ENCODE measurements at places on chromosomes 7 and 10.

DNA sequence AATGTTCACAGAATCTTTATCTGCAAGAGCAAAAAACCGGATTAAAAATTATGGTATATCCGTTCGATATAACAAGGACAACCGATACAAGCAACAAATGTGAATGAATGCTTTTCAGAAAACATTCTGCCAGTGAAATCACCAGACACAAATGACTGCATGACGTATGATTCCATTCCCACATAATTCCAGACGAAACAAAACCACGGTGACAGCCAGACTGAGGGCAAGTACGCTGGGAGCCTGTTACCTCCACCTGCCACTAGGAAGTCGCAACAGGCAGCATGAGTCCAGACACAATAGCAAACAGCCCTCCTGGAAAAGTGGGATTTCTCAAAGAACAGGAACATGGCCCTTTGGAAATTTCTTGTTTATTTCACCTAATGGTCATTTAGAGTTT, 41.7 kb downstream of the MAD1L1 start:
- no peak for DNase-seq

- DNase-seq = peak; percentile 35
Measured at GRCh38 chr7:46089281-46089680, 168.2 kb upstream of the IGFBP3 start.

GRCh38 chr10:132413226-132414205, 16.5 kb downstream of the PWWP2B start:
- no peak for DNase-seq

DNA sequence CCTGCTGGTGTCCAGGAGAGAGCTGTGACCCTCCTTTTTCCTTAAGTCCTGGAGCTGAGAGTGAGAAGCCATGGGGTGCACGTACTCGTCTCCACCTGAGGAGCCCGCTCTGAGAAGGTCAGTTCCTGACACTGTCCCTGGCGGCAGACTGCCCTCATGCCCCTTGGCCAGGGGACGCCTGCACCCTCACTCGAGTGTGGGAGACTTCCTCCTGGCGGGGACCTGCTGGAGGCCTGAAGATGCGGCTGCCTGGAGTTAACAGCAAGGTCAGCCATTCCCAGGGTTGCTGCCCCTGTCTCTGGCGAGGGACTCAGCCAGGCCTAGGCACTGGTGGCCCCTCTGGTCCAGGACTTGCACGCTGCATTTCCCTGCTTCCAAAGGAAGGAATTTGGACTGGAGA, 26.4 kb downstream of the TMEM120A start:
- no peak for DNase-seq

- peak; percentile 69 for DNase-seq
Measured at GRCh38 chr10:21927631-21928353, 75.7 kb downstream of the DNAJC1 start.

GRCh38 chr10:3398825-3399646, 226.5 kb upstream of the PITRM1 start:
- peak; percentile 73 for DNase-seq

DNA sequence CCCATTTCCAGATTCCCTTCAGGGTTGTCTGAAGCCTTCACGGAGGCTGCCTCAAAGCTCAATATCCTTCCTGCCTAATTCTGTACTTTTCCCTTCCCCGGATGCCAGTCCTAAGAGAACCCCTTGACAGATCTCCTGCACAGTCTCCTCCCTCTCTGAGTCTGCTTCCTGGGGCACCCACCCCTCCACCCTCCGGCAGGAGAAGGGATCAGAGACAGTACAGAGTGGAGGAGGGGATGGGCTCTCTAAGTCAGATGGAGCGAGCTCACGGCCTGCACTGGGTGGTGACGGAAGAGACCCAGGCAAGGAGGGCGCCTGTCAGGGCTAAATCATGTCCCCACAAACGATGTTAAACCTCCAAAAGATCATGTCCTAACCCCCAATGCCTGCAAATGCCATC, 48.0 kb upstream of the CARD11 start:
- DNase-seq = no peak

- no peak for DNase-seq
Measured at GRCh38 chr10:114071178-114071577, 27.5 kb downstream of the ADRB1 start.

DNA sequence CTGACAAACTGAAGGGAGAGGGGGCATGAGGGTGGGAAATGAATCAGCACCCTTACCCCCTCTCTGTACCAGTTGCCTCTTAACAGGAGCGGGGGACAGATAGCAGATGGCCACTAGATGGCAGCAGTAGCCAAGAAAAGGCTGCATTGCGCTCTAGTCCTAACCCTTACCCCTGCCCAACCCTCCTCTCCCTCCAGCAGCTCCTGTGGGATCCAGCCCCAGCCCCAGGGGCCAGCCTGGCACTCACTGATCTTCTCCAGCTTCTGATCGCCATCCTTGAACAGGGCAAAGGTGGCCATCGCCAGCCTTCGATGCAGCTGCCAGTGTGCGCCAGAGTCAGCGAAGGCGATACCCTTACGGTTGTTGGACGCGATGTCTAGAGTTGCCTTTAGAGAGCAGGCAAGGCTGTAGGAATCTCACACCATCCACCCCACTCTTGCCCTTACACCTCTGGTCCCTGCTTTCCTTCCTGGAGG, 2.2 kb downstream of the CYP17A1 start:
- DNase-seq = peak; percentile 81

GRCh38 chr7:149103424-149103823, 12.9 kb upstream of the ZNF786 start:
- no peak for DNase-seq

GRCh38 chr7:142298009-142298408, 40.2 kb upstream of the PRSS58 start:
- no peak for DNase-seq

DNA sequence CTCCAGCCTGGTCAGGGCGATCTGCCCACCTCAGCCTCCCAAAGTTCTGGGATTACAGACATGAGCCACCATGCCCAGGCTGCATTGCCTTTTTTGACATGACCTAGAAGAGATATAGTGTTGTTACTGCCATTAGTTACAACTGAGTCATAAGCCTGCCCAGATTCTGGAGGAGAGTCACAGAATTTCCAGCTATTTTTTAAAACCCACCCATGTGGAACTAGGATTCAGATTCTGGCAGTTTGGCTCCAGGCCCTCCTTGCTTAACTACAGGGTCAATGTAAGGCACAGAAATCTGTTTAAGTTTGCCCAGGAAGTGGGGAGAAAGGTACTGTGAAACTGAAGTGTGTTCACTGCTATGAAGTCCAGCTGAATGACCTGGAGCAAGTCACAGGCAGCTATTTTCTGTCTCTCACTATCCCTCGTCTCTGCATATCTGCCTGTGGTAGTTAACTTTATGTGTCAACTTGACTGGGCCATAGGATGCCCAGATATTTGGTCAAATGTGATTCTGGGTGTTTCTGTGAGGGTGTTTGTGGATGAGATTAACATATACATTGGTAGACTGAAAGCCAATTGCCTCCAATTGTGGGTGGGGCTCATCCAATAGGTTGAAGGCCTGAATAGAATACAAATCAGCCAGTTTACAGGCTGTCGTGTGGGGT, 8.4 kb upstream of the MARVELD1 start:
- DNase-seq = peak; percentile 22

DNA sequence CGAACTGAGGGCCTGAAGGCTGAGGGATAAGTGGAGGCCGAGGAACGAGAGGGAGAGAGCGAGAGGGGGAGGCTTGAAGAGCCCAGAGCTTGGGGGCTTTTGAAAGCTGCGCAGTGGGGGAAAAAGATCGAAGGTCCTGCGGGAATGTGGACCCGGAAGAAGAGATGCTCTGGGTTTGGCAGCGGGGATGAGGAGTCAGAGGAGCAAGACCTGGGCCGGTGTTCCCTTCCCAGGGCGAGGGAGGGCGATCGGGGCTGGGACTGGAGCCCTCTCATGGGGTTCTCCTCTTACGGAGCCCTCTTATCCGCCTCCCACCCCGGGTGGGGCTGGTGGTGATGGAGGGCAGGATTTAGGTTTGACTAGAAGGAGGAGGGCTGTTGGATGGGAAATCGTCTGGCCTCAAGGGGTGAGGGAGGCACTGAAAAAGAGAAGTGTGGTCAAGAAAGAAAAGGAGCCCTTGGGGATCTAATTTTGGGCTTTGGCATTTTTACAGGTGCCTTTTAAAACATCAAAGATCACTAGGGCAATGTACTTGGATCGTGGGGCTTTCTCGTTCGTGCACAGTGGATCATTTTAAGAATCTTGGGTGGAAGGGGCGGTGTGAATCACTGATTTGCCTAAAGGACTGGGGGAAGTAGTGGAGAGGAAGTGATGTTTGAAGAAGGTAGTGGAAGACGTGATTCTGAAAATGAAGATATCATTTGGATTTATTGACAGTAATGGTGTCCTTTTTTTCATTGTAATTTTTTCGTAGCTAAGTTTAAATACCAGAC, 637 bp downstream of the SAMD8 start:
- peak; percentile 66 for DNase-seq

DNA sequence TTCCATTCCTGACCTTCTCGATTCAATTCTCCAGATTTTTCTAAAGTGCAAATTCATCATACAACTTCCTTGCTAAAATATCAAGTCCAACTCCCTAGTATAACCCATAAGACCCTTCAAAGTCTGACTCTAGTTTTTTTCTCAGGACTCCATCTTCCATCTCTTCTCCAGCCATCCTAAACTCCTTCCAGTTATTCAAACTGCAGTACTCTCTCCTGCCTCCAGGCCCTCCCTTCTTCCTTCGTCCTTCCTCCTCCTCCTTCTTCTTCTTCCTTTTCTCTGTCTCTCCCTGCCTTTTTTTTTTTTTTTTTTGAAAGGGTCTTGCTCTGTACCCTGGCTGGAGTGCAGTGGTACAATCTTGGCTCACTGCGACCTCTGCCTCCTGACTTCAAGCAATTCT, 111.9 kb downstream of the RELN start:
- DNase-seq = no peak

- no peak for DNase-seq
Measured at GRCh38 chr10:124498056-124498455, 36.4 kb downstream of the LHPP start.

DNA sequence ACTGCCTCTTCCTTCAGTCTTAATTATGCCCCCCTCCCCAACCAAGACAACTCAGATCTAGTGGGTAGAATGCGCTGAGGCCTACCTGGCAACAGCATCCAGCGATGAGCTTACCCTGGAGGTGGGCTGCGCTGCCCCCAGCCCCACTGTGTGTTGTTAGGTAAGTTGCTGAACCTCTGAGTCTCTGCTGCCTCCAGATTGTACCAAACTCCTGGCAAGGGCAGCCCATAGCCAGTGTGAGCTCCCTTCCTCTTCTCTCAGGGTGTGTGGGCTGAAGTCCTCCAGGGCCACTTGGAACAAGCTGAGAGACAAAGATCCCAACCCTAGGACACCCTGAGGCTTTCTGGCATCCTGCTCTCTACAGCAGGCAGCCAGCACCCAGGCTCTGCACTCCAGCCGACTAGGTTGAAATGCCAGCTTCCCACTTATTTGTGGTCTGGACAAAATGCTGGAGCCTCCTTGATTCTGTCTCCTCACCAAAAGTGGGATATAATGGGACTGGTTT, 135.3 kb downstream of the ARHGAP22 start:
- peak; percentile 32 for DNase-seq

DNA sequence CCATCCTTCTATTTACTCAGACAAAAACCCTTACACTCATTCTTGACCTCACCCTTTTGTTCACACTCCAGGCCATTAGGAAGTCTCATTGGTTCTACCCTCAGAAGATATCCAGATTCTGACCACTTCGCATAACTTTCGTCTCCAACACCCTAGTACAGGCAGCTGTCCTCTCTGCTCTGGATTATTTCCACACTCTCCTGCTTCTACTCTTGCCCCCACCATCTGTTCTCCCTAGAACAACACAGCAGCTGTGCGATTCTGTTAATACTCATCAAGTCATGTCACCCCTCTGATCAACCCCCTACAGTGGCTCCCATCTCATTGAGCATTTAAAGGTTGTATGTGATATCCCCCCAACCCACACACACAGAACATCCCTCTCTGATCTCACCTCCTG, 15.5 kb upstream of the TRIL start:
- DNase-seq = no peak

DNA sequence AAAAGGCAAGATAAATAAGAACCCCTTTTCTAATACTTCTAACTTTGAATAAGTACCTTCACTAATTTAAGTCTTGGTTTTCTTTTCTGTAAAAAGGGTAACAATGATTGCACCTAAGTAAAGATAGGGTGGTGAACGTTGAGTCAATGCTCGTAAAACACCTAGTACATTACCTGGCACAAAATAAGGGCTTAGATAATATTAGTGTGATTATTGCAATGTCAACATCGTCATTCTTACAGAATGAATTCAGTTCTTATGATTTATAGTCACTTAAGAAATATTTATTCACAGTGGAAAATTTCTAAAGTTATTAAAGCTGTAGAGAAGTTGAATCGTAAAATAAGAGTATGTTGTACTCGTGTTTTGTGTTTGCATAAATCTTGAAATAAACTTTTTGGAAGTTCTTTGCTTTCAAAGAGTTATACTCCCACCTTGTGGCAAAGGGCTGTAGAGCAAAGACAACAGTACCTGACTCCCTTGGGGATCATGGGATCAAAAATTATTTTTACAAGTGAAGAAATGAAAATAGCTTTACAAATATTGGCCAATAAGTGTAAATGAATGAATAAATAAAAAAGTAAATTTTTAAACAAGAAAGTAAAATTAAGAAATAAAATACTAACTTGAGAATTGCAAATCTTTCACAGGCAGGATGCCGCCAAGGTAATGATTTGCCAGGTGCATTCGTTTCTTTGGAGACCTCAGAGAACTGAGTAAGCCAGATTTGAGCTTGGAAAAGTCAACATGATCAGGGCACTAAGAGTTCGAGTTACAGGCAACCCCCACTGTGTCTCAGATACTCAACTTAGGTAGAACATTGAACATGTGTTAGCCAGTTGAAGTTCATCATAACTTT, 285.8 kb upstream of the CACNA2D1 start:
- peak; percentile 33 for DNase-seq

- no peak for DNase-seq
Measured at GRCh38 chr10:102001435-102002068, 54.4 kb downstream of the ARMH3 start.

DNA sequence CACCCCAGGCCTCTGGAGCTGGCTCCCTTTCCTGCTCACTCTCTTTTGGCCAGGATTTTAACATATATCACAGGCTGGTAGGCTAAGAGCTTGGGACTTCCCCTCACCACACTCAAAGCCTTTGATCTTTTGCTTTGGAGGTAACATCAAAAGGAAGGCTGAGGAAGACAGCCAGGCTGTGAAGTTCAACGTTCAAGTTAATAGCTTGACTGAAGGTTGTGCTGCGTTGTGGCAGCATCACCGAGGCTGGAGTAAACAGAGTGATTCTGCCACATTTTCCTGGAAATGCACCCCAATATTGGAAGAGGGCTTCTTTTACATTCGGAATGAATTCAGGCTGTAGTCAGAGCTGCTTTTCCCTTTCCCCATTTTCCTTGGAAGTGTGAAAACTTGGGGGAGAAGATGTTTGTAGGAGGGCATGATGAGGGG, 57.3 kb downstream of the TCF7L2 start:
- DNase-seq = no peak

- no peak for DNase-seq
Measured at GRCh38 chr7:103867874-103868273, 121.6 kb downstream of the RELN start.

- peak; percentile 22 for DNase-seq
Measured at GRCh38 chr7:34762764-34763163, 104.7 kb downstream of the NPSR1 start.

DNA sequence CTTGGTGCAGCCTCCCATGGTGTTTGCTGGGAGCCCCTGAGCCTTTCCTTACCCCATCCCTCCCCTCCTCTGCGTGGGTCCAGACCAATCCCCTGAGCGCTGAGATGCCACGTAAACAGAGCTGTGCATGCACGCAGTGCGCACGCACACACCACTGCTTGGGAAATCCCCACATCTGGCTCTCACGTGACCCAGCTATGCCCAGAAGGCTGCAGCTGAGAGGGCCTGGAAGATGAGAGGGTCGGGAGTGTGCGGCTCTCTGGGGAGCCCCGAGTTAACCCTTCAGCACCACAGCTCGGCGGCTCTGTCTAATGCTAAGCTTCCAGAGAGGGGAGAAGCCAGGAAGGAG, 177.2 kb downstream of the SH3PXD2A start:
- DNase-seq = peak; percentile 98

Measured in EH (cell line).